Retina (tissue), 1 donor: ENCODE measurements at places on chromosomes 4 and X.

- DNase-seq: no peak
Observed at GRCh38 chr4:59381591-59381990, 1818.5 kb upstream of the ADGRL3 start.

DNA sequence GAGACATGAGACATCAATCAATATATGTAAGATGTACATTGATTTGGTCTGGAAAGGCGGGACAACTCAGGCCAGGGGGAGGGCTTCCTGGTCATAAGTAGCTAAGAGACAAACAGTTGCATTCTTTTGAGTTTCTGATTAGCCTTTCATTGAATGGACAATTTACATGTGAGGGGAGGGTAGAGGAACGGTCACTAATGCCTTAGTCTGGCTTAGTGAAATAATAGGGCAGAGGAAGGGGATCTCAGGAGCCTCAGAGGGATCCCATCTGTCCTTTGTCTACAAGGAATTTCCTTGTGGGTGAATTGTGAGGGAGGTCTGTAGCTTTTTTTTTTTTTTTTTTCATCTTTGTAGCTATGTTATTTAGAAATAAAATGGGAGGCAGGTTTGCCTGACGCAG is 88.3 kb downstream of the GK start:
- DNase-seq: no peak

DNA sequence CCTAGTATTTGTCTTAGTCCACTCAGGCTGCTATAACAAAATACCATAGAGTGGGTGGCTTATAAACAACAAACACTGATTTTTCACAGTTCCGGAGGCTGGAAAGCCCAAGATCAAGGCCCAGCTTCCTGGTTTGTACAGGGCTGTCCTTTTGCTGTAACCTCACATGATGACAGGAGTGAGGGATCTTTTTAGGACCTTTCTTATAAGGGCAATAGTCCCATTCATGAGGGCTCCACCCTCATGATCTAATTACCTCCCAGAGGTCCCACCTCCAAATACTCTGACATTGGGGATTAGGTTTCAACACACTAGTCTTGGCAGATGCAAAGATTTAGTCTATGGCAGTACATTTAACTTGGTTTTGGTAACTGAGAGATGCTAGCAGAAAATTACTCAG is 20.9 kb downstream of the GPAT3 start:
- DNase-seq: no peak

GRCh38 chr4:57042711-57043169 is 64.0 kb downstream of the POLR2B start:
- DNase-seq: no peak

DNA sequence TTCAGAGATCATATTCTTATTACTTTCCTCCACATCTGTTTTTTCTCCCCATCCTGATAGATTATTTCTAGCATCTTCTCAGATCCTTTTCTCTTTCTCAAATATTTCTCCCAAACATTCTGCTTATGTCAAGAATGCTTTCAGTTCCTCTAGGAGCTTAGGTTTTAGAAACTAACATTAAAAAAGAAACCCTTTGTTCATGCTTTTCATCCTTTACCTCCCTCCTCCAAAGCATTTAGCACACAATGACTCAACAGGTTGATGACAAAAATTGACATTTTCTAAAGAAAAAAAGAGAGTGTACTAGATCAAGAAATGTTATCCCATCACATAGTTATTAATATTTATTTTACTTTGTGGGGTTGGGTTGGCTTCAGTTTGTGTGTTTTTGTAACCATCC is 16.5 kb upstream of the ALB start:
- no peak for DNase-seq

DNA sequence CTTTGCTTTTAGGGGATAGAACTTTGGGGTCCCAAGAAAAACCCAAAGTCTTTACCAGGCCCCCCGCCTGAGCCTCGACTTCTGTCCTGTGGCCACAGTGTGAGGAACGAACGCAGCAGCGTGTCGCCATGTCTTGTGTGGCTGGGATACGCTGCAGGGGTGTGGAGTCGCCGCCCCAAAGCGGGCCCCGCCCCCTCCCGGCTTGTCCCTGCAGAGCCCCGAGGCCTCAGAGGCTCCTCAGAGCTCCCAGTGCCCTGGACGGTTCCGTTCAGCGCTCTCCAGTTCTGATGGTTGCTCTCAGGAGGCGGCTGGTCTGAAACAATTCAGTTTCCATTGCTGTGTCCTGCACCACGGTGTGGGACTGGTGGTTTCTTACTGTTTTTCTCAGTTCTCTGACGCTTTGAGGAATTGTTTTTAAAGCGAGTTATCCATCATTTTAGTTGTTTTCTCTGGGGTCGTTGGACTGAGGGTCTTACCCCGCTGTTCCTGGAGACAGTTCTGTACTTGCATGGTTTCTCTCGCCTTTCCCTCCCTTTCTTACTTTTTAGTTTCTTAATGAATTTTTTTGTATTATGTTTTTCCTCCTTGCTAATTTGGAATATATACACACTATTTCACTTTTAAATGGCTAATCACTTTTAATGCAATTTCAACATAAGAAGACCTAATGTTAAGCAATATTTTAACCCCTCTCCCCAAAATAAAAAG is 1.6 kb upstream of the IDUA start:
- peak; percentile 36 for DNase-seq

- no peak for DNase-seq
Observed at GRCh38 chr4:108193886-108194672, 25.3 kb upstream of the LEF1 start.
